Stimulated activated CD8-positive, alpha-beta memory T cell treated with anti-CD3 and anti-CD28 coated beads, Interleukin-7, amount 100 ng/mL, for 1 hour (primary cell): ENCODE measurements at places on chromosomes 3 and 15.

- no peak for DNase-seq
Measured at GRCh38 chr3:31979001-31979697, 1.9 kb downstream of the OSBPL10 start.

- DNase-seq, result no peak
Measured at GRCh38 chr3:14303336-14304100, 98.9 kb upstream of the SLC6A6 start.

DNA sequence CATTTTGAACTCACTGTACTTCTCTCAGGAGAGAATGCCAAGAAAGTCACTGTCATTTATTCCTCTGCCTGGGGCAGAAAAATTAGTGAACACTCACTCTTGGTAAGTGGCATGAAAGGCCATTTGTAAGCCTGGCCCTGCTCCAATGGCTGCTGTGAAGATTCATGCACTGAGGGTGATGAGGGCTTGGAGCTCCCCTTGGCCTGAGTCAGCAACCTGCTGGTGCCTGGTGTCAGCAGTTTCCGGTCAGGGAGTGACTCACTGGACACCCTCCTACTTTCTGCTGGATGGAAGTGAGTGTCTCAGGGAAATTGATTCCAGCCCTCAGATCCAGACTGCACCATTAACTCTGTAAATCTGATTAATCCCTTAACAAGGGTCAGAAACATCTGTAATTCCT lies 37.6 kb downstream of the TRA2B start:
- DNase-seq, result no peak

DNA sequence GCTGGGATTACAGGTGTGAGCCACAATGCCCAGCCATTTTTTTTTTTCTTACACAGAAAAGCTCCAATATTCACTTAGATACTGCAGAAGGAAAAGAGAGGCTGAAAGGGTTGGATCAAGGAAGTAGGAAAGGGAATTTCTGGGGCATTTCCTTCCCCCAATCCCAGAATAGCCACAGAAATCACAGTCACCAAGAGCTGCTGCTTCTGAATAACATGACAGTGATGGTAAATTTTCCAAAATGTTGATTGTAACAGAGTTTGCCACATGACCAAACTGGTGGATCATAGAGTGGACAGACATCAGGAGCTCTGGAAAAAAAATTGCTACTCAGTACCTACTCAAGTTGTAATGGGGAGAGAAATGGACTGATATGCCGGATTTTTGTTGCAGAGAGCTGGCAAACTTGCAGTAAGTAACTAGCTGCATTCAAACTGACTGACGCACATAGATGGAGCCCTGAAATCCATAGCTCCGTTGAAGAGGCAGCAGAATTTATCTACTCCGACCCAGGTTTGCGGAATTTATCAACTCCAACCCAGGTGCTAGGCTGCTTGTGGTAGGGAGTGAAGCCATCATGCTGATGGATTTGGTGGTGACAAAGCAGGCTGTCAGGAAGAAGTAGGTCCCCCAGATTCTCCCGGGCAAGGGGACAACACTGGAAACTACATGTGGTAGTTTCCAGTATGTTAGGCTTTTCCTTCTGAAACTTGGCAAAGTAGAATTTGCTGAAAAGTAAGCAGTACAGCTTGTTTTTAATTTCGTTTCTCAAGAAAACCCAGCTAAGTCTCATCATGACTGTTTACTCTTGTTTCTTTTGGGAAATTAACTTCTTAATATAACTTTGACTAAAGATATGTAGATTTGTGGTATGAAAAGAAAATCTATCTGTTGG lies 10.5 kb upstream of the ADPGK start:
- no peak for DNase-seq

- DNase-seq, result no peak
Measured at GRCh38 chr3:54309601-54310000, 187.2 kb downstream of the CACNA2D3 start.

- DNase-seq, result no peak
Measured at GRCh38 chr3:104245261-104245660, 1121.4 kb upstream of the ALCAM start.

GRCh38 chr15:52261026-52261425 lies 34.6 kb downstream of the MYO5C start:
- DNase-seq, result no peak

GRCh38 chr3:157239082-157239704 lies 79.2 kb upstream of the CCNL1 start:
- DNase-seq, result peak; percentile 49

GRCh38 chr3:39664931-39665330 lies 144.5 kb upstream of the MYRIP start:
- DNase-seq, result no peak

- no peak for DNase-seq
Measured at GRCh38 chr15:88470625-88471372, 3.3 kb downstream of the MRPS11 start.

DNA sequence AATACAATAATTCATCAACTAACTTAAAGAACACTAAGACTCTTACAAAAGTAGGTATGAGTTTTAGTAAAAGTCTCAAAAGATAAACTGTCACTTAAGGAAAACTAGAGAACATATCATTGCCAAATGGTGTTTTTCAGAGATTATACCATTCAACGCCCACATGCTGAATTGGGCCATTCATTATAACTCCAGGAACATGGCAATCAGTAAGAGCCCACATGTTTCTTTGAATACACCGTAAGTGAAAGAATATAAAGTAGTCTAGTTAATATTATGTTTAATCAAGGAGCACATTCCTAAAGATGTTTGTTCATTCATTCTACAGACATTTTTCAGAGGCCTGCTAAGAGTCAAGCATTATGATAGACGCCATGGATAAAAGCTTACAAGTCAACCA lies 22.9 kb downstream of the B3GNT5 start:
- no peak for DNase-seq

DNA sequence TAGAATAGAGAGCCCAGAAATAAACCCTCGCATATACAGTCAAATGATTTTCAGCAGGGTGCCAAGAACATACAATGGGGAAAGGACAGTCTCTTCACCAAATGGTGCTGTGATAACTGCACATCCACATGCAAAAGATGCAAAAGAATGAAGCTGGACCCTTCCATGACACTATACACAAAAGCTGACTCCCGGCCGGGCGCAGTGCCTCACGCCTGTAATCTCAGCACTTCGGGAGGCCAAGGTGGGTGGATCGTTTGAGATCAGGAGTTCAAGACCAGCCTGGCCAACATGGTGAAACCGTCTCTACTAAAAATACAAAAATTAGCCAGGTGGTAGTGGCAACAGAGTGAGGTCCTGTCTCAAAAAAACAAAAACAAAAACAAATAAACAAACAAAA lies 43.2 kb upstream of the IQSEC1 start:
- DNase-seq, result no peak

GRCh38 chr3:78697426-78697825 lies 1070.4 kb downstream of the ROBO1 start:
- DNase-seq, result no peak

DNA sequence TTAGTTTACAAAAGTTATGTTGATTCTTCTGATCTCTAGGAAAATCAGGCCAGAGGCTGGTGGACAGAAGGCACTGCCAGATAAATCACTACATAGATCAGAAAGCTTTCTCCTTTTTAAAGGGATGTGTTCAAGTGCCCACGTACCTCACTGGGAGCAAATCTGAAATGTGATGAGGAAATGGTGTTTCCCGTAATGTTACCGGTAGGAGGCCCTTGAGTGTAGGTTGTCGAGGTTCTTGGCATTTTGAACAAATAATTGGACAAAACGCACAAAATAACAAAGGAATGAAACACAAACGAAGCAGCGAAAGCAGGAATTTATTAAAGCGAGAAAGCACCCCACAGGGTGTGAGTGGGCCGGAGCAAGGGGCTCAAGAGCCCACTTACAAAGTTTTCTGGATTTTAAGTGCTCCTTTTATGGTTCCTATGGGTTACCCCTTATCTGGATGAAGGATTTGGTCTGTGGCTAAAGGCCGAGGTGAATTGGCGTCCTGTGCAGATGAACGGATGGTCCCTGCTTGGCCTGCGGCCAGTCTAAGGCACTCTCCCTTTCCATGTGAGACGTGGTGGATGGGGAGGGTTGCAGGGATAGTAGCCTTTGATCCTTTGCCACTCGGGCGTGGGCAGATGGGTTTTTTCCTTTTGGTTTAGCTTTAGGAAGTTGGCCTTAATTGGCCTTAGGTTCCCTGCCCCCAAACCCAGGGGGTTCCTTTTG lies 1.0 kb downstream of the SNX1 start:
- DNase-seq, result no peak

DNA sequence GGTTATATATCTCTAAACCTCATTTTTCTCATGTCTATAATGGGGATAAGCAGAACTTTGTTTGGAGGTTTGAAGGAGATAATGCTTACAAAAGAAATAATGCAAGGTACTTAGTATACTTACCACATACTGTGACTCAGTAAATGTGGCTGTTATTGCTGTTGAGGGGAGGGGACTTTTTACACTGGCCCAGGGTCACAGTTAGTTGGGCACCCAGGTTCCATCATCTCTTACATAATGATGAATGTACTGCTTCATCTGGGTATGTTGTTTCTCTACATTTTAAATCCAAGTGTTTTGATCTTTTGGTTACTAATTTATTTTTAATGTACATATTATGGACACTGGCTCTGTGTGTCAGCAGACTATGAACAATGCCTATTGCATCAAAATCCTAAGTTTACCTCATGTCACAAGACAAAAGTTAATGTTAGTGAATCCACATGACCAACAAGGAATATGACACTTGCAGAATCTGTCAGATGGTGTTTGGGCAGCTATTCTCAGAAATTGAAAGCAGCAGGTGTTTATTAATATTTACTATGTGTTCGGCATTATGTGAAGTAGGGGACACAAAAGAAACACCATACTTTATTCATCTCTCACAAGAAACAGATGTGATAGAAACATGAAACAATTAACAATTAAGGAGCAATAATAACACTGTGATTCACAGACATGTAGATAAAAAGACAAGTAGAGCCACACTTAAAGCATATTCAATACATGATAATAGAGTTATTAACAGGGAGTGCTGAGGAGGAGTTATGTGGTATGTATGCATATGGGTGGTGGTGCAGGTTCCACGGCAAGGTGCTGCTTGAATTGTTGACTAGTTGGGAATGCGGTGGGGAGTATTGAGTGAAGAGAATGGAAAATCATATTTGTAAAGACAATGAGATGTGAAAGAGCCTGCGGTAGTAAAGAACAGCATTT lies 109.7 kb downstream of the GALK2 start:
- no peak for DNase-seq
